D721Med (cell line): ENCODE measurements at places on chromosomes 12 and 14.

GRCh38 chr12:46983959-46984841, 95.2 kb upstream of the PCED1B start:
- DNase-seq = no peak

- DNase-seq = no peak
These were observed 51.3 kb upstream of the LIN7A start for GRCh38 chr12:80988986-80989385.

DNA sequence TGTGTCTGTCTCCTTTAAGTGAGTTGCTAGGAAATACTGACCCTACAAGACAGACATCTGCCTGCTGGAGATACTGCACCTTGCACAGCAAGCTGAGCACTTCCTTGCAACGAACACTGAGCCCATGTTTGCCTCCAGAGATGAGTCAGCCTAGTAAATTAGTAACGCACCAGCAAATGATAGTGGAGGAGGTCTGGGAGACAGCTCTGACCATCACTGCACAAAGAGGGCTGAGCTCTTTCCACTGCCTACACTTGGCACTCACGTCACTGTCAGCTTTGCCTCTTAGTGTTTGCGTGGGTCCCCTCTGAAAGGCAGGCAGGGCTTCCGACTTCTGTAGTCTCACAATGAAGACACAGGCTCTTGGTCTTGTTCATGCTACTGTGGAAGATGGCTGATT, 109.0 kb downstream of the APAF1 start:
- no peak for DNase-seq

- no peak for DNase-seq
These were observed 28.8 kb downstream of the VCPKMT start for GRCh38 chr14:50087341-50088116.

GRCh38 chr12:24281341-24281740, 331.9 kb upstream of the SOX5 start:
- DNase-seq = no peak

DNA sequence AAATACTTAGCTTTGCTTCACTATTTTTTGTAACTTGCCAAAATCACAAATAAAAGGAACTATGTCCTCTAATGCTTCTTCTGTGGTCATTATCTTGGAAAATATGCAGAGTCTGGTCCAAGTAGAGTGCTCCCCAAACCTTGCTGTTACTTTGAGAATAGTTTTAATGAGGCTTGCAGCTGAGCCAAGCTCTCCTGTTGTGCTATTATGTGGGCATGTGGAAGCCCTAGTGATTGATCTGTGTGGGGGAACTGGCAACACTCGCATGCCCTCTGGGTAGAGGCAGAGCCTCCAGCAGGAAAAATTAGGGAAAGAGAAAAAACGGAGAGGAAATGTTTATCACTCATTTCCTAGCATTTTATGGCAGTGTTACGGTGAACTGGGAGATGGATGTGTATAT, 473.1 kb downstream of the EGLN3 start:
- no peak for DNase-seq

- DNase-seq = no peak
These were observed 212.5 kb upstream of the RTL1 start for GRCh38 chr14:101116065-101116464.

DNA sequence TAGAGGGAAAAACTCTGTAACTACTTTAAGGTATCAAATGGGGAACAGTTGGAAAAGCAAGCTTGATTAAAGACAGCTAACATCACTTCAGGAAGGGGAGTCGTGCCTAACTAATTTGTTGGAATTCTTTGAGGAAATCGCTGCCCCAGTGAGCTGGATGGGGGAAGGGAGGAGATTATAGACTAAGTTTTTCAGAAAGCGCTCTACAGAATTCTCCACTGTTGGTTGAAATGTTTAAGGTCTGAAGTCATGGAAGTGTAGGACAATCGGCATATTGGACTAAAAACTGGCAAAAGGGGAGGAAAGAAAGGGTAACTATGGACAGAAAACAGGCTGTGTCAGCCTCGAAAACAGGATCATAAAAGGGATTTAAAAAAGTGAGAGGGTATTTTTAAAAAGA, 229.9 kb upstream of the HMGA2 start:
- DNase-seq = no peak

GRCh38 chr12:1044199-1044598, 53.2 kb downstream of the ERC1 start:
- DNase-seq = no peak

- DNase-seq = no peak
These were observed 76.4 kb upstream of the CCDC60 start for GRCh38 chr12:119258149-119258548.

GRCh38 chr12:70049596-70050360, 193.5 kb upstream of the CNOT2 start:
- DNase-seq = no peak

GRCh38 chr12:90953956-90954421, 987 bp downstream of the CCER1 start:
- DNase-seq = no peak

DNA sequence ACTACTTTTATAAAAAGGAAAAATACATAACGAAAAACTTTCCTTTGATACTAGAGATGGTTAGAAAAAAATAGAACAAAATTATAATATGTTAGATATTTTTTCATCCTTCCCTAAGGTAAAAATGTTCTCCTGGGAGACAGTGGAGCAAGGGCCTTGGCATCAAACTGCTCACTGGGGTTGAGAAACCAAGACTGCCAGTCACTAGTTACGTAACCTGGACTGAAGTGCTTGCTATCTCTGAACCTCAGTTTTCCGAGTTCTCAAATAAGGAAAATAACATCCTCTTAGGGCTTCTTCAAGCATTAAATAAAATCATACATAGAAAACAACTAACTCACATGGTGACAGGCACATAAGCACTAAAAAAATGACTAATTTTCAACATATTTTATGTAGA, 48.2 kb upstream of the FRMD6 start:
- no peak for DNase-seq

- no peak for DNase-seq
These were observed 31.8 kb upstream of the RPH3A start for GRCh38 chr12:112759786-112760185.

GRCh38 chr14:106556665-106557289, 1030.4 kb downstream of the TMEM121 start:
- no peak for DNase-seq

DNA sequence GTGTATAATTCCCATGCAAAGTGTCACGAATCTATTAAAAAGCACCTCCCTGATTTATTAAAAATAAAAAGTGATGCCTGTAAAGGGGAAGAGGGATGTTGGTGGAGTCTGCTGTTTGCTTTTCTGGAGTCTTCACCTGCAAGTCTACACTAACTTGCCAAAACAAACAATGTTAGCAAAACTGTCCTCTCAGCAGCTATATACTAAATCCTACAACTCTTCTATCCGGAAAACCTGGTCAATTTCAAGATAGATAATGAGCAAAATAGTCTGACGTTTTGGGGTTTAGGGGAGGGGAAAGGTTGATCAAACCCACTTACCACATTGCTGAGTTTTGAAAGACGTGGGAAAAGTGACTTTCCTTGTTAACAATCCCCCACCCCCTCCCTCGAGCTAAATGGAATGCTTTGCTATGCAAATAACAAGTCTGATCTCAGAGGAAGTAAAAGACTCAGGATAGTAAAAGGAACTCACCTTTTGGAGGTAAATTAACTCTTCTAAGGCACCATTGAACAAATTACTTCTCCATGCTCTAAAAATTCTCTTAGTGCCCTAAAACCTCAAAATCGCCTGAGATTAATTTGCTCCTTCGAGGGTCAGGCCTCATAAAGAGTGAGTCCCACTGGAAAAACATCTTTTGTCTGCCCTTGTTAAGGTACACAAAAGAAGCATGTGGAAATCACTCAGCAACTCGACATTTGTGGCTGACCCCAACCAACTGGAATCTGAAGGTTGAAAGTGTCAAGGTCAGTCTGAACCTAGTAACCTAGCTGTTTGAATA, 13.5 kb downstream of the BMP4 start:
- DNase-seq = no peak

DNA sequence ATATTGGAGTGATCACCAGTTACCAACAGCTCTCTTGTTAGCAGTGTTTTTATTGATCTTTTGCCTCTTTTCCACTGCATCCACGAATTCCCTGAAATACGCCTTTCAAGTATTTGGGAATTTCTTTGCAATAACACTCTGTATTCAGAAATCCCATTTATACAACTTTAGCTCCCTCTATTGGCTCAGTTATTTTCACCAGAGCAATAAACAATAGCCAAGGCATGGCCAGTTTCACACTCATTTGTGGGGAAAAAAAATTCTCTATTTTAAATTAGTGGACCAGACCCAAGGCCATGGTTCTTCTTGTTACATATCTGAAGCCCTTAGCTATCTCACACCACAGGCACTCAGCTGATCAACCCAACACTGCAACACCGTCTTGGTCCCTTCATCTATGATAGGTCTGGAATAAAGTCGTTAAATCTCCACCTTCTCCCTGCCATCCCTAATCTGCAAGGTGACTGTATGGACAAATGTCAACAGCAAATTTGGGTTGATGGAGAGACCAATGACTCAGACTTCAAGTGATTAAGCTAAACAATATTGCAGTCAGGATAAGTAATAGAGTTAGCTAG, 92.4 kb upstream of the TMEM260 start:
- DNase-seq = no peak

GRCh38 chr12:8081251-8081920, 688 bp upstream of the NECAP1 start:
- DNase-seq = no peak

DNA sequence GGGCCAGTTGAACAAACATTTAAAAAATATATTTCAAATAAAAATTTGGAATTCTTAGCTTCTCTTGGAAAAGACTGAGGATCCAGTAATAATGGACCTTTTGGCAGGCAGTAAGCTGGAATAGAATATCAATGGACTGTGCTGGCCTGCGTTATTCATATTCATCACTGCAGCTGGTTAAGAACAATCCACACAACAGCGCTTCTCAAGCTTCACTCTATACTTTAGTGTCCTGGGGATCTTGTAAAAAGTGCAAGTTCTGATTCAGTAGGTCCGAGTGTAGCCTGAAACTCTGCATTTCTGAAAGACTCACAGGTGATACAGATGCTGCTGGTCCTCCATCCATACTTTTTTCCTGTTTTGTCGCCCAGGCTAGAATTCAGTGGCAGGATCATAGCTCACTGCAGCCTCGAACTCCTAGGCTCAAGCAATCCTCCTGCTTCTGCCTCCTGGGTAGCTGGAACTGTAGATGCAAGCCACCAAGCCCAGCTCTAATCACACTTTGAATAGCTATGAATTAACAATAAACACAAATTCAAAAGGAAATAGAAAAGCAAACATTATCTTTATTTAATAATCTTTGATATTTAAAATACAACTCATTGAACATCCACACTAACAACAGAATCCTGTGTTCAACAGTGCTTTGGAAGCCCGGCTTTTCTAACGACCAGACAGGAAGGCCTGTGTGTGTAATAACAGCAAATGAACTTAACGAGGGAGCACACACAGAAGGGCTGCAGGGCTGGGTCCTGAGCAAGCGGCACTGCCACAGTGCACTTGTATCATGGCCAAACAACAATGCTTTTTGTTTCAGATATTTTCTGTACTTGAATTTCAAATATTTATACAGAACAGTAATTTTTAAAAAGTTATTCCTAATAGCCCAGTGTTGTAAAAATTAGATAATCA, 18.4 kb upstream of the TRIP11 start:
- DNase-seq = no peak

DNA sequence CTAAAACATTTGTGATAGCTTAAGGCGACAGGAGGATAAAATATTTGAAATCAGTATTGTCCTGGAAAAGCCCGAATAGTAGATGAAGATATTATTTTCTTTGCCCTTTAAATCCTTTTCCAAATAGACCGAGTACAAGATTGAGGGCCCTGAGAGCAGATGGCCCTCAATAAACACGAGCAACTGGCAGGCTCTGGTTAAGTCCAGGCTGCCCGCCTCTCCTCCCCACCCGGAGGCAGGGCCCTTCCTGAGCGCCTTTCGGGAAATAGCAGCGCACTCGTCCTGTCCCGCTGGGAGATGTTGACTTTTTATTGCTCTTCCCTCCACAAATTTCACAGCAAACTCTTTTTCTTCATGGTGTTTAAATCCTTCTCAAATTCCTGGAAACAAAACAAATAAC, 50.8 kb upstream of the MAX start:
- peak; percentile 73 for DNase-seq

GRCh38 chr12:92136026-92136730, 9.5 kb downstream of the BTG1 start:
- no peak for DNase-seq

GRCh38 chr14:51395361-51395849, 155.4 kb downstream of the TMX1 start:
- no peak for DNase-seq

DNA sequence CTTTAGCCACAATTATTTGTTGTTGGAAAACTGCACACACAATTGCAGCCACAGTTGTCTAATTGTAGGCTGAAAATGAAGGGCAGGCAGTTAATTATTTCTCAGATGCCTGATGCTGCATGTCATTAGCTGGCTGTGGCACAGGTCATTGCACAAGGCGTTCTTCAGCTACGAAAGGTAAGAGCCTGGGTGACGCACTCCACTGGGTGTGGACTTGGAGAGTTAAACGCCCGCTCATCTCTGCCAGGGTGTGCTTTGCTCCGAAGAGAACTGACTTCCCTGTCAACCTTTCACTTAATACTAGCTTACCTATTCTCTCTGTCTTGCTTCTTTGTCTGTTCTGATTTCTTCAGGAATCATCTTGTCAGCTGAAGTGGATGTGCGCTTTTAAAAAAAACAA, 91.4 kb upstream of the CPM start:
- no peak for DNase-seq

DNA sequence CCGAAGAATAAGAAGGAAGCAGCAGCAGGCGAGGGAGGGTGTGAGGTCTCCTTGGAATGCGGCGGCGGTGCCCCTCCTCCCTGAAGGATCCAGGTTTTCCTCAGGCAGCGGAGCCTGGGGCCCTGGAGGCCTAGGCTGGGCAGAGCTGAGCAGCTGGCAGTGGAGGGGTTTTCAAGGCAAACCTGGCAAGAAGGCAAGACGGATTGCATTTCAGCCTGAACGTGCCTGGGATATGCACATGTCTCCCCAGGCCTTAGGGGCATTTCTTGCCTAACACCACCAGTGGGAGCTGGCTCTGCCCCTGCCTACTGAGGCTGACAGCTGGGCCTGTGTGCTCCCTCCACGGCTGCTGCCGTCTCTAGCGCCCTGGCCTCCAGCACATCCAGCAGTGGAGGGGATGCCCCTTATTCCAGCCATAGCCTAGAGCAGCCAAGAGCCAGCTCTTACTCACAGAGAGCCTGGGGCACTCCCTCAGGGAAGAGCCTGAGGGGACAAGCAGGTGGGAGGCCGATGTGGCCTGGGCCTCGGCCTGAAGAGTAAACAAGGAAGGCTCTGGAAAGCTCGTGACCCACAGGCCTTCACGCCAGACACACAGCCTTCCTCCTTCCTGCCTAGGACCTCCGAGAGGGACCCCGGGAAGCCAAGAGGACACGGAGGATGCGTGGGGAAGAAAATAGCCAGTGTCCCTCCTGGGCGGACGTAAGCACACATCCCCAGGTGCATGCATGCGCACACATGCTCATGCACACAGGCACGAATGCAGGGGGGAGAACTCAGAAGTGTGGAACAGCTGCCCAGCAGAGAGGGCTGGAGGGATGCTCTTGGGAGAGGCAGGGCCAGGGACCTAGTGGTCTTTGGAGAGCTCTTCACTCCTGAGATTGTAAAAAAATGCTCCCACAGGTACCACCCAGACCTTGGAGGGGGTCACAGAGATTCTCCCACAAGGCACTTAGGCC, 23.0 kb upstream of the EIF2B2 start:
- DNase-seq = no peak

GRCh38 chr12:26406391-26406790, 211.0 kb downstream of the SSPN start:
- no peak for DNase-seq

GRCh38 chr14:63287666-63288483, 30.9 kb downstream of the GPHB5 start:
- DNase-seq = no peak

- no peak for DNase-seq
These were observed 41.8 kb upstream of the DCN start for GRCh38 chr12:91224401-91224800.
